ENCODE measurements at places on chromosomes 4 and X.

- no peak for DNase-seq
Measured at GRCh38 chrX:68307769-68308168, 125.5 kb downstream of the OPHN1 start.

- DNase-seq: no peak
Measured at GRCh38 chr4:18227880-18228279, 206.3 kb upstream of the LCORL start.

DNA sequence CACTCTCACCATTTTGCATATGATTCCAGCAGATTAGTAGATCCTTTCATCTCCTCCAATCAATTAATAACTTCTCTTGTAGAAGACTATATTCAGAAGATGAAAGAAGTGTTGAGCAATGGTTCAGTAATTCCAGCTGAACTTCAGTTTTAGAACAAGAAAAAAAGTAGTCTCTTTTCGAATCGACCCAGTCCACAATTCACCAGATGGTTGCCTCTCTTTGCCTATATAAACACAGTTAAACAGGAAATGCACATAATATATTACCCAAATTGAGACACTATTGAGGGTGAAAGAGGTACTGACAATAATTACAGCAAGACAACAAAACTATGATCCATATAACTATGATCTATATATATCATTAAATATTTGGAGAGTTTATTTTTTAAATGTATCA lies 16.8 kb upstream of the FAM241A start:
- no peak for DNase-seq

GRCh38 chrX:132948648-132949260 lies 9.7 kb downstream of the HS6ST2 start:
- DNase-seq: no peak

DNA sequence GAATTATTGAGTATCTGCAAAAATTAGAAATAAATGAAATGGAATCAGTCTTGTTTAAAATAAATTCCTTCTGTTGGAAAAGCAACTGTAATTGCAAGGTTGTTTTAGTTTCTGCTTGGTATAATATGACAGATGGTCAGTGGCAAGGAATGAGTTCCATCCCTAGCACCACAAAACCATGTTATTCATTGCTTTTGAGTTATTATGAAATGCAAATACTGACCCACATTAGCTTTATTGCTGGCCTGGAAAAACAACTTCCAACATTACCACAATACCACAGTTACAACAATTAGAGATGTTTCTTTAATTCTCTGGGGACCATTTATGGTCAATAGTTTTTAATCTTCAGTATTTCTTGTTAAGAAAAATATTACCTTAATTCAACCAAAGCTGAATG lies 194.4 kb downstream of the TMA16 start:
- DNase-seq: no peak

DNA sequence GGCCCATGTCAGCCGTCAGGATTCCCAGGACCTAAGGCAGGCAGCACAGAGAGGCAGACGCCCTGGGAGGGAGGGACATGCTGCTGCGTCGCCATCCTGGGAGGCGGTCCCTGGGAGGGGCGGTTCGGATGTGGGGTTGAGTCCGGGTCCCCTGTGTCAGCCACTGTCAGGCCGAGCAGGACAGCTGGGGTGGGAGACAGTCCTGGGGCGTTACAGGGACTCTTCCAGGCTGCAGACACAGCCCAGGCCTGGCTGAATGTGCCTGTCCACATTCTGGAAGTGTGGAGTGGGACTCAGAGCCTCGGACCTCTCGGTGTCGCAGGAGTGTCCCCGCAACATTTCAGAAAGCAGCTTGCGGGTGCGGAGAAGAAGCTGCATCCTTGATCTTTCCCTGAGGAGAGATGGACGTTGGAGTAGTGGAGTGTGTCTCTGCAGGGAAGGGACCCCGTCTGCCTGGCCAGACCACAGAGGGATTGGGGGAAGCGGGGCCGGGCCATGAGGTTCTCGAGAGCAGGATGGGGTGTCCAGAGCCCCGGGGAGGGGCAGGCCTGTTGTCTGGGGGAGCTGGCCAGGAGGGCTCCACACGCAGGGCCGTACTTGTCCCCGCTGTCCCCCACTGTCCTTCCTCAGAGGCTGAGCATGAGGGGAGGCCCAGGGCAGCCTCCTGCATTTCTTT lies 6.1 kb downstream of the AKAP17A start:
- DNase-seq: no peak

DNA sequence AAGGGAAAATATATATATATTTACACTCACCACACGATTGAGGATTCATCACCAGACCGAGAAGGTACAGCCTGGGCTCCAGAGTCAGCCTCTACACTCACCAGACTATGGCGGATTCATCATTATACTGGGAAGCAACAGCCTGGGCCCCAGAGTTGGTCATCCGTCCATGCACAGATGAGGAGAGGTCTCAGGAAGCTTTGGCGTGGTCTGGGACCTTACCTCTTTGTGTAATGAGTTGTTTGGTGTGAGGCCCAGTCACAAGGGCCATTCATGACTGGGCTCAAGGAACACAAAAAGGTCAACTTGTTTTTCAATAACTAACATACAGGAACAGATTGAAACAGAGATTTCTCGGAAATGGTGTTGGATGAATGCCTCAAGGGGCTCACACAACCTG lies 926.1 kb downstream of the FAM133A start:
- no peak for DNase-seq
